GM12878 (cell line): ENCODE measurements at places on chromosomes 13 and 19. TPM values are rescaled to one million over a fixed set of nuclear protein-coding genes. Genes with fewer than 3 reads are reported as not detected.

Gene CXCL17
- total RNA-seq = not detected in 2 replicates

Gene SLC5A5
- total RNA-seq = 0.05 and 0.08 TPM in 2 replicates

Gene ADM5
- 4.5 and 5.4 TPM in 2 replicates for total RNA-seq

Gene SOHLH2
- not detected in 2 replicates for total RNA-seq

DNA sequence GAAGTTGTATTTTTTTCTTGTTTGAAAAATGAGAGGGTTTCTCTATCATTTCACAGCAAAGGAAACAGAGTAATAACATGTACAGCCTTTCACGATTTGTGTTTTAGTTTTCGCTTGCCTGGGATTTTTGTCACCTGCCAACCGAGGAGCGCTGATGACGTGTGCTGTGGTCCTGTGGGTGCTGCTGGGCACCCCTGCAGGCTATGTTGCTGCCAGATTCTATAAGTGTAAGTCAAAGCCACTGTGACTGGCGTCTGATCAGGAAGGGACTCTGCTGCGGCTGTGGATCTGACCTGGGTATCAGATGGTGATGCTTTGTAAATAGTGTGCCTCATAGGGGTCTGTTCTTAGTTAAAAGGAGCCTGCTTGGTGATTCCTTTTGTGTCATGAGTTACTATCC is 45.6 kb downstream of the TM9SF2 start:
- peak overlapping the region; percentile 88 for H3K27ac ChIP-seq
- H3K36me3 ChIP-seq = peaks cover 19% of the 10 kb centered on the region
- H3K4me1 ChIP-seq = peaks cover 65% of the 10 kb centered on the region
- DNase-seq = no peak

- no peak for DNase-seq
- H3K4me3 ChIP-seq = no peak overlapping the region
- no peaks in the 10 kb centered on the region for H3K36me3 ChIP-seq
- H3K27ac ChIP-seq = no peak overlapping the region
Observed at GRCh38 chr19:31260171-31260933, 88.9 kb downstream of the TSHZ3 start.

GRCh38 chr19:3055741-3056416 is 6.4 kb downstream of the TLE5 start:
- H3K36me3 ChIP-seq = peaks cover 20% of the 10 kb centered on the region; the same call in 1 of the 2 replicates
- H3K4me3 ChIP-seq = no peak overlapping the region
- H3K4me1 ChIP-seq = peaks cover 9% of the 10 kb centered on the region; the same call in 1 of the 2 replicates
- H3K27ac ChIP-seq = no peak overlapping the region
- DNase-seq = no peak
- H3K27me3 ChIP-seq = no peaks in the 10 kb centered on the region
